ENCODE measurements at places on chromosomes 7 and 10.

DNA sequence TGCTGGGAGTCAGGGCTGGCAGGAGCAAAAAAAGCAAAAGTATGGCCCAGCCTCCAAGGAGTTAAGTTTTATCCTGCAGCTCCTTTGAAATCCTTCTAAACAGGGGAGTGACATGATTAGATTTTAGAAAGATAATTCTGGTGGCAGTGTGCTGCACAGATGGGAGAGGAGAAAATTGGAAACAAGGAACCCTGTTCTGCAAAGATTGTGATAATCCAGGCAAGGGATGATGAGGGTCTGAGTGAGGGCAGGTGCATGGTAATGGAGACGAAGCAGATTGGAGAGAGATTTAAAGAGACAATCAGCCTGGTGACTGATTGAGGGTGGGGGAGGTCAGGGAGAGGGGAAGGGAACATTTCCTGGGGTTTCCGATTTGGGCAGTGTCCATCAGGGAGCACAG lies 444.7 kb upstream of the PODXL start:
- no peaks in the 10 kb centered on the region for H3K4me1 ChIP-seq
- no peak overlapping the region for H3K27ac ChIP-seq
- H3K27me3 ChIP-seq, result no peaks in the 10 kb centered on the region
- DNase-seq, result no peak
- no peak overlapping the region for H3K4me3 ChIP-seq
- H3K36me3 ChIP-seq, result no peaks in the 10 kb centered on the region

DNA sequence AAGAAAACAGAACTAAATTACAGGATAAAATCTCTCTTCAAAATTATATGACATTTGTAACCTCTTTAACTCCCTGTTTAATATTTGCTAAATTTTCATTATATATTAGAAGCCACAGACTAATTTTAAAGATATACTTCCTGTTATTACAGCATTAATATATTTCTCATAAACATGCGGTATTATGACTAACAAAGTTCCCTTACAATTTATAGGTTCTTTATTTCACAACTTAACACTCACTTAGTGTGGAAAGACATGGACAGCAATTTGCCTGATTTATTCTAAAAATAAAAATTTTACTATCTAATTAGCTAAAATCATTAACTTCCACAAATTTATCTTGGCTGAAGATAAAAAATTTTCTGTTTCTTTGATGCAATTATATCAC lies 29.0 kb downstream of the CTNNA3 start:
- H3K4me3 ChIP-seq, result no peak overlapping the region
- no peak for DNase-seq
- no peaks in the 10 kb centered on the region for H3K4me1 ChIP-seq
- no peaks in the 10 kb centered on the region for H3K27me3 ChIP-seq
- no peak overlapping the region for H3K27ac ChIP-seq
- H3K36me3 ChIP-seq, result no peaks in the 10 kb centered on the region

GRCh38 chr7:137741443-137741842 lies 105.3 kb downstream of the DGKI start:
- no peak overlapping the region for H3K4me3 ChIP-seq
- DNase-seq, result no peak
- H3K27me3 ChIP-seq, result no peaks in the 10 kb centered on the region
- H3K36me3 ChIP-seq, result no peaks in the 10 kb centered on the region

- no peak overlapping the region for H3K4me3 ChIP-seq
- H3K27ac ChIP-seq, result no peak overlapping the region
- H3K27me3 ChIP-seq, result no peaks in the 10 kb centered on the region
- H3K4me1 ChIP-seq, result no peaks in the 10 kb centered on the region
- no peak for DNase-seq
Measured at GRCh38 chr10:16545116-16545736, 23.5 kb upstream of the C1QL3 start.

- DNase-seq, result no peak
- no peaks in the 10 kb centered on the region for H3K36me3 ChIP-seq
- H3K27ac ChIP-seq, result no peak overlapping the region
Measured at GRCh38 chr7:607938-608337, 88.3 kb upstream of the PDGFA start.
